ENCODE measurements at places on chromosomes 13 and 19. TPM values are rescaled to one million over a fixed set of nuclear protein-coding genes. Genes with fewer than 3 reads are reported as not detected.

Gene DHPS
- 59.1 TPM for total RNA-seq

Gene BLOC1S3
- 2.5 TPM for total RNA-seq

Gene C19orf18
- 0.45 TPM for total RNA-seq

Gene ZFP28
- total RNA-seq: 23.0 TPM

Gene ACER1
- not detected for total RNA-seq
